Activated CD4-positive, CD25-positive, alpha-beta regulatory T cell treated with anti-CD3 and anti-CD28 coated beads, Interleukin-2, amount 50 U/mL, for 16 hours (primary cell): ENCODE measurements at places on chromosomes 12 and 14.

- DNase-seq: no peak
Measured at GRCh38 chr14:27995691-27996090, 770.9 kb upstream of the FOXG1 start.

- DNase-seq: no peak
Measured at GRCh38 chr12:124648710-124649384, 81.4 kb upstream of the NCOR2 start.

GRCh38 chr12:100234591-100235304 is 32.1 kb downstream of the DEPDC4 start:
- DNase-seq: no peak

DNA sequence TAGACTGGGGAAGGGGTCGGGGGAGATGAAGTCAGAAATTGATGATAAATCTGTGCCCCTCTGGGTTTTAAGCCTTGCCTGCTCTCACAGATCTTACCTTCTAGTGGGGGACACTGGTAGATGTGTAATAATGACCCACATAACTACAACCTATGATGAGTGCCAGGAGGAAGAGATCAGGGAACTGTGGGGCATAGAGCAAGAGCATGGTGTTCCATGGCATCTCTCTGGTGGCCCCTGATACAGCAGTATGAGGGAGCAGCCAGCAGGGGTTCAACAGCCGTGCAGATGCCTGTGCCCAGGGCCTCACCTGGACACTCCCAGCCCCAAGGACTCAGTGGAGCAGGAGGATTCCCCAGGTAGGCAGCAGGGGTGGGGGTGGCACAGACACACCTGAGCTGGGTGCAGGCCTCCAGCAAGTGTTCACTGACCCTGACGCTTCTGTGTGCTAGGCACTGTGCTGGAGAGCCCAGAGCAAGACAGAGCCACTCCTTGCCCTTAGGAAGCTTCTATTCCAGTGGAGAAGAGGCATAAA is 5.0 kb downstream of the ACACB start:
- DNase-seq: no peak

GRCh38 chr12:10331642-10332239 is 24.1 kb downstream of the KLRD1 start:
- DNase-seq: no peak

- no peak for DNase-seq
Measured at GRCh38 chr12:6768437-6768914, 2.3 kb downstream of the PTMS start.

DNA sequence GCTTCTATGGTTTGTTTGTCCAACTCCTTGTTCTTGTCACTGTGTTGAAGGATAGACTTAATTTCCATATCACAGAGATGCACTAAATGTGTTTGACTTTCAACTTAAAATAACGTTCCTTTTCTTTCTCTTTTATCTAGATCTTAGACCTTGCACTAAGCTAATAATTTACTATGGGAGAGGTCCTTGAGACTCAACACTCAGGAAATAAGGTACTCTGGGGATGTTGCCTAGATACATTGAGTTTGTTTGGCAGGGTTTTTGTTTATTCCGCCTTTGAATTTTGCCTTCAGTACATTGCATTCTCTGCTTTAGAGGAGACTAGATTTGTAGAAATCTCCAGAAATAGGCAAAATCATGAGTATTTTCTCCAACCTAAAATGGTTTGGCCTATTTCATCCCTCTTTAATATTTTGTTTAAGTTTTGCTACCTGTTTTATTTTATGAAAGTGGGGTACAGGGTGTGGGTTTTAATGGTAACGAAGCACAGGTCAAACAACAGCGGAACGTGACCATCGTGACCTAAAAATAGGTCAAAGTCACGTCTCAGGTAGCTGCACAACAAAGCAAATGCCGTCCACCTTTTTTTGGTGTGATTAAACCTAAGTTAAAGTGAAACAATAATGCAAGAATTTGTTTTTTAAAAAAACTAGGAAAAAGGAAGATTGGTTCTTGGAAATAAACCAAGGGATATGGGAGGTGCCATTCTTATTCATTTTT is 115.3 kb upstream of the CPSF6 start:
- no peak for DNase-seq

- no peak for DNase-seq
Measured at GRCh38 chr14:77804592-77804991, 4.7 kb downstream of the ADCK1 start.

- DNase-seq: no peak
Measured at GRCh38 chr14:37623971-37624370, 28.5 kb downstream of the TTC6 start.
